ENCODE measurements at places on chromosomes 4 and X. TPM values are rescaled to one million over a fixed set of nuclear protein-coding genes. Genes with fewer than 3 reads are reported as not detected.

The FABP2 gene
- total RNA-seq, result not detected

The COL4A5 gene
- 14.4 TPM for total RNA-seq

The NKX6-1 gene
- total RNA-seq, result not detected

The MECP2 gene
- total RNA-seq, result 16.7 TPM

The APBB2 gene
- total RNA-seq, result 83.8 TPM

The FANCB gene
- total RNA-seq, result 9.7 TPM

- no peaks in the 10 kb centered on the region for H3K36me3 ChIP-seq
- no peaks in the 10 kb centered on the region for H3K4me1 ChIP-seq
- no peak overlapping the region for H3K4me3 ChIP-seq
- DNase-seq, result peak; percentile 8
- H3K27ac ChIP-seq, result no peak overlapping the region
- no peaks in the 10 kb centered on the region for H3K27me3 ChIP-seq
Observed at GRCh38 chr4:47741200-47741599, 96.7 kb downstream of the CORIN start.

DNA sequence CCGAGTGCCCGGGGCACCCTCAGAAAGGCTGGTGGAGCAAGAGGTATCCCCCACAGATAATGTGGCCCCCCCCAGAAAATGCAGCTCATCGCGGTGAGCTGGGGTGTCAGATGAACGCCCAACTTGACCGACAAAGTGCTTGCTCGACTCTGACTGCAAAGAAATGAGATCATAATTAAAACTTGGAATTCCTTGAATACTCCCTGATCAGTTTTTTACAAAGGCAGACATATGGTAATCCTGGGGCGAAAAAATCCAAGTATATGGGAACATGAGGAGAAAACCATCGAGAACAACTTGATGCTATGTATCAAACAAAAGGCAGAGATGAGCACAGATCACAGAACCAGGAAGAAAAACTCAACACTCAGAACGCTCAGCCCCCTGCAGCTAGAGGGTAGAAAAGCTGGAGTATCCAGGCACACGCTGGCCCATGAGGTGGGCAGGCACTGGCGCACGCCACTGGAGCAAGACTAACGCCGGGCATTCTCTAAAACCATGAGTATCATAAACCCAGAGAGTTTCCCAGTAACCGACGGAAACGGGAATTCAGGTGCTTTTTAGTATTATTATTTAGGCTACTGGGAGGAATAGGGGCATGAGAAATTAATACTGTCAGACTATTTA lies 127.3 kb downstream of the AFAP1 start:
- no peaks in the 10 kb centered on the region for H3K27me3 ChIP-seq
- H3K4me3 ChIP-seq, result peak overlapping the region; percentile 14
- no peak for DNase-seq
- H3K4me1 ChIP-seq, result peaks cover 47% of the 10 kb centered on the region

DNA sequence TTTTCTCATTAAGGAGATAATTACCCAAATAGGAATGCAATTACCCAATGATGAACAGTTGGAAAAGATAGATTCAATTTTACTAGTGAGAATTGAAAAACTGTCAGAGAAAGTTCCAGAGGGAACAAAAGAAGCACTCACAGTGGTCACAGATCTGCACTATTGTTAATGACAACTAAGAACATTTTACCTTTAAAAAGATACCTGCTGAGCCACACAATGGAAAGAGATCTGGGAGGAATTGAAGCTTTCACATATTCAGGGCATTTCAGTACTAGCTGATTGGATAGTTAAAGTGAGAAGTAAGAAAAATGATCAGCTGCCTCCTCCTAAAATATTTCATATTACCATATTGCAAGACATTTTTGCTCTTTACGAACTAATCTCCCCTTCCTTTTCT lies 1822.2 kb downstream of the STIM2 start:
- no peaks in the 10 kb centered on the region for H3K36me3 ChIP-seq
- DNase-seq, result no peak
- no peak overlapping the region for H3K27ac ChIP-seq
- H3K4me3 ChIP-seq, result no peak overlapping the region
- no peaks in the 10 kb centered on the region for H3K4me1 ChIP-seq

DNA sequence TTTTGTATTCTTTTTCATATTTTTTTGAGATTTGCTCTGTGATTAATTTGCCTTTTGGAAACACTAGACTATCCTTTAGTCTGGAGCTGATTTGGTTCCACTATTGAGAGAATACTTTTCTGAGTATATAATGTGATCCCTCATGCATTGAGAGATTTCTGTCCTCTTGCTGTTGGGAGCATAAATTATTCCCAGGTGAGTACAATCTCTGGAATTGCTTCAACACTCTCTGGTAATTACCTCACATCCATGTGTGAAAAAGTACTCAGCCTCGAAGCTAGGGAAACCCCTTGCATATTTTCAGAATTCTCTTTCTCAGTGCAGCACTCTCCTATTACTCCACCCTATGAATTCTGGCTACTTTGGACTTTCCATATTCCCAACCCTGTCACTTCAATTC lies 550.0 kb downstream of the RAPGEF2 start:
- no peak overlapping the region for H3K27ac ChIP-seq
- no peaks in the 10 kb centered on the region for H3K4me1 ChIP-seq
- H3K36me3 ChIP-seq, result no peaks in the 10 kb centered on the region
- H3K4me3 ChIP-seq, result no peak overlapping the region
- no peak for DNase-seq
- no peaks in the 10 kb centered on the region for H3K27me3 ChIP-seq

- H3K27me3 ChIP-seq, result no peaks in the 10 kb centered on the region
- H3K36me3 ChIP-seq, result no peaks in the 10 kb centered on the region
- H3K4me3 ChIP-seq, result no peak overlapping the region
- no peaks in the 10 kb centered on the region for H3K4me1 ChIP-seq
Observed at GRCh38 chr4:61003301-61003700, 196.8 kb upstream of the ADGRL3 start.

DNA sequence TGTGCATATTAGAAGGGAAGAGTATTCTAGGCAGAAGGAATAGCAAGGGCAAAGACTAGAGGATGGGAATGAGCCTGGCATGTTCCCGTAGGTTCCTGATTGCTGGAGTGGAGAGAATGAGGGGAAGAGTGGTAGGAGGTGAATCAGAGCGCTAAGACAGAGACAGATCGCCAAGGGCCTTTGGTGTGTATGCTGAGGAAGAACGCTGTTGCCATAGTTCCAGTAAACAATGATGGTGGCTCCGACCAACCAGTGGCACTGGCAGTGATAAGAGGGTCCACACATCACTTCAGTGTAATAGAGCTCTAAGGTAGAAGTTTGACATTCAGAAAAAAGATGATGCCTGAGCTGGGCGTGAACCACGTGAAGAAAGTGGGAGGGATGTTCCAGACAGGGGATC lies 966 bp downstream of the TBC1D25 start:
- no peak overlapping the region for H3K27ac ChIP-seq
- H3K4me3 ChIP-seq, result peak overlapping the region; percentile 92

GRCh38 chrX:17154001-17154400 lies 207.5 kb downstream of the REPS2 start:
- no peaks in the 10 kb centered on the region for H3K4me1 ChIP-seq
- DNase-seq, result peak; percentile 7
- no peak overlapping the region for H3K4me3 ChIP-seq

- DNase-seq, result peak; percentile 93
- no peaks in the 10 kb centered on the region for H3K27me3 ChIP-seq
- peaks cover 8% of the 10 kb centered on the region for H3K4me1 ChIP-seq
- peak overlapping the region; percentile 83 for H3K4me3 ChIP-seq
Observed at GRCh38 chr4:109560687-109561461, 828 bp downstream of the MCUB start.

GRCh38 chr4:3354455-3354811 lies 61.6 kb downstream of the RGS12 start:
- H3K27me3 ChIP-seq, result no peaks in the 10 kb centered on the region
- no peaks in the 10 kb centered on the region for H3K4me1 ChIP-seq
- no peaks in the 10 kb centered on the region for H3K36me3 ChIP-seq
- no peak for DNase-seq

DNA sequence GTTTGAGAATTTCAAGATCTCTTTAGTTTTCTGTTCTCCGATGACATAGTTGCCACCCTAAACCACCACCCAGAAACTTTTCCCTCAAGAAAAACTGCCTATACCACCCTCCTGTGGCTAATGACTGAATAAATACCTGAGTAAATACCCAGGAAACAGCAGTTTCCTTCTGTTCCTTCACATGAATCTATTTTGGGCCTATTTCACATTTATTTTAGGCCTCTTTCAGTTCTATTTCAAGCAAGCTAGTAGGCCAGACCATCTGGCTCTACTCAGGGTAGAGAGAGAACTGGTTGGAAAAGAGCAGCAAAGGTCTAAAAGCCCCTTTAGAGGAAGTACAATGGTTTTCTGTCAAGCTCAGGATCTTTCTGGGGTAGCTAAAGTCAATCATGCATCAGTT lies 23.4 kb downstream of the ARHGEF9 start:
- H3K36me3 ChIP-seq, result no peaks in the 10 kb centered on the region
- H3K4me1 ChIP-seq, result no peaks in the 10 kb centered on the region
- H3K4me3 ChIP-seq, result no peak overlapping the region
- no peaks in the 10 kb centered on the region for H3K27me3 ChIP-seq

DNA sequence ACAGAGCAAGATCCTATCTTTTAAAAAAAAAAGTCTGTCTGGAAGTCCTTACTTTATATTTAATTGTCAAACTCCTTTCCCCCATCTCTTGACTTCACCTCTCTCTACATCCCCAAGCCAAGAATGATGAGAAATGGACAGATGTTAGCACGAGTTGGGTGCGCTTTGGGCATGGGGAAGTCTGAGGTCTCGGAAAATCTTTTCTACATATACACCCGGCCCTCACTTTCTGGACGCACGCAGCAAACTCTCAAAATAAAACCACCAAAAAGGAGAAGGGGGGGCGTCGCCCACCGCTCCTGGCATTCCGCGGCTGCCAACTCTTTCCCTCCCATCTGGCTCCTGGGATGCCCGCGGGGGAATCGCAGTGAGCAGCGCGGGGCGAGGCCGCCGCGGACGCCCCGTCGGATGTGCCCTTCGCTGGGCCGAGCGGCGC lies 756 bp downstream of the IGFBP7 start:
- DNase-seq, result peak; percentile 34
- peak overlapping the region; percentile 72 for H3K4me3 ChIP-seq
- no peaks in the 10 kb centered on the region for H3K27me3 ChIP-seq
- peaks cover 33% of the 10 kb centered on the region for H3K4me1 ChIP-seq
- peak overlapping the region; percentile 83 for H3K27ac ChIP-seq

DNA sequence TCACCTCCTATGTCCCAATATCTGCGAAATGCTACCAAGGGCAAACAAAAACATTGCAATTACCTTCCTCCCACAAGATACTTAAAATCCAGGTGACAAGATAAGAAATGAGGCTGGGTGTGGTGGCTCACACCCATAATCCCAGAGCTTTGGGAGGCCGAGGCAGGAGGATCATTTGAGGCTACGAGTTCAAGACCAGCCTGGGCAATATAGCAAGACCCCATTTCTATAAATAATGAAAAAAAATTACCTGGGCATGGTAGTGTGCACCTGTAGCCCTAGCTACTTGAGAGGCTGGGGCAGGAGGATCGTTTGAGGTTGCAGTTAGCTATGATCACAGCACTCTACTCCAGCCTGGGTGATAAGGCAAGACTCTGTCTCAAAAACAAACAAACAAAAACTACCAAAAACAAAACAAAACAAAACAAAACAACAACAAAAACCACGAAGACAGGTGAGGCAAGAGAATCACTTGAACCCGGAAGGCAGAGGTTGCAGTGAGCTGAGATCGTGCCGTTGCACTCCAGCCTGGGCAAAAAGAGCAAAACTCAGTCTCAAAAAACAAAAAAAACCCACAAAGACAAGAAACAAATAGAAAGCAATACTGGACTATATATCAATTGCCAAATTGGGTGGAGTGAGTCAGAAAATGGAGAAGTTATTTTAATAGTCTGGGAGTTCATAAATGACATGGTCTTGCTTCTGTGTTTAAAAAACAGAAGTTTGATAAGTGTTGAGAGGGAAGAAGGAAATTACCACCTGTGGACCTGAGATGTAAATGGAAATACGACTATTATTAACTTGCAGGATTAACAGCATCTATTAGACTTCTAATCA lies 176.5 kb downstream of the FBXW7 start:
- no peak overlapping the region for H3K4me3 ChIP-seq
- no peak for DNase-seq
- no peaks in the 10 kb centered on the region for H3K36me3 ChIP-seq
- peaks cover 62% of the 10 kb centered on the region for H3K4me1 ChIP-seq

GRCh38 chr4:40305328-40306170 lies 29.6 kb upstream of the CHRNA9 start:
- no peaks in the 10 kb centered on the region for H3K27me3 ChIP-seq
- no peaks in the 10 kb centered on the region for H3K4me1 ChIP-seq
- H3K36me3 ChIP-seq, result no peaks in the 10 kb centered on the region
- H3K27ac ChIP-seq, result no peak overlapping the region
- H3K4me3 ChIP-seq, result no peak overlapping the region
- no peak for DNase-seq

- no peaks in the 10 kb centered on the region for H3K36me3 ChIP-seq
- no peaks in the 10 kb centered on the region for H3K27me3 ChIP-seq
- DNase-seq, result peak; percentile 71
- no peak overlapping the region for H3K27ac ChIP-seq
- no peaks in the 10 kb centered on the region for H3K4me1 ChIP-seq
- no peak overlapping the region for H3K4me3 ChIP-seq
Observed at GRCh38 chr4:107094332-107094731, 58.2 kb upstream of the DKK2 start.

GRCh38 chrX:20829665-20830491 lies 544.3 kb upstream of the CNKSR2 start:
- no peaks in the 10 kb centered on the region for H3K36me3 ChIP-seq
- DNase-seq, result peak; percentile 25
- H3K4me3 ChIP-seq, result no peak overlapping the region
- no peak overlapping the region for H3K27ac ChIP-seq

- no peak overlapping the region for H3K27ac ChIP-seq
- H3K36me3 ChIP-seq, result no peaks in the 10 kb centered on the region
- no peak for DNase-seq
- no peaks in the 10 kb centered on the region for H3K4me1 ChIP-seq
- no peak overlapping the region for H3K4me3 ChIP-seq
Observed at GRCh38 chrX:25278341-25278740, 262.6 kb upstream of the ARX start.

DNA sequence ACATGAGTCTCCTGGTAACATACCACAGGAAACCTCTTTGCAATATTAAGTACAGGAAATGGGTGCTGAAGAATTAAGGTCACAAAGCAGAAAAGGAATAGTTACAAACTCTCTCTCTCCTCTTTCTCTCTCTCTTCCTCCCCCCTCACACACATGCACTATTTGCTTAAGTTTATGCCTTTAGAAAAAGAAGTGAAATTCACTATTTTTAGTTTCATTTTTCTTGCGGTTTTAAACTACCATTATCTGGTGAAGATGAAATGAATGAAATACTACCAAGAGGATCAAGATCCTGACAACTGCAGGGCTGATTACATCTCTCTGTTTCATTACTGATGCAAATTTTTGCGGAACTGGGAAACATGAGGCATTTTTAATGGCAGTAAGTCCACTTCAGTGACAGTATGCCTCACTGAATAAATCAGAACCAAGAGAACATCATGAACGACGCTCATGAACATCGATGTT lies 64.3 kb upstream of the FTHL17 start:
- no peak for DNase-seq
- no peaks in the 10 kb centered on the region for H3K27me3 ChIP-seq
- no peak overlapping the region for H3K27ac ChIP-seq
